ENCODE measurements at places on chromosomes 5 and 9. TPM values are rescaled to one million over a fixed set of nuclear protein-coding genes. Genes with fewer than 3 reads are reported as not detected.

OLFM1 gene
- total RNA-seq, result 11.7 TPM

UQCRQ gene
- total RNA-seq, result 285 TPM

- no peak for DNase-seq
Measured at GRCh38 chr5:6748142-6748541, 34.9 kb downstream of the TENT4A start.

DNA sequence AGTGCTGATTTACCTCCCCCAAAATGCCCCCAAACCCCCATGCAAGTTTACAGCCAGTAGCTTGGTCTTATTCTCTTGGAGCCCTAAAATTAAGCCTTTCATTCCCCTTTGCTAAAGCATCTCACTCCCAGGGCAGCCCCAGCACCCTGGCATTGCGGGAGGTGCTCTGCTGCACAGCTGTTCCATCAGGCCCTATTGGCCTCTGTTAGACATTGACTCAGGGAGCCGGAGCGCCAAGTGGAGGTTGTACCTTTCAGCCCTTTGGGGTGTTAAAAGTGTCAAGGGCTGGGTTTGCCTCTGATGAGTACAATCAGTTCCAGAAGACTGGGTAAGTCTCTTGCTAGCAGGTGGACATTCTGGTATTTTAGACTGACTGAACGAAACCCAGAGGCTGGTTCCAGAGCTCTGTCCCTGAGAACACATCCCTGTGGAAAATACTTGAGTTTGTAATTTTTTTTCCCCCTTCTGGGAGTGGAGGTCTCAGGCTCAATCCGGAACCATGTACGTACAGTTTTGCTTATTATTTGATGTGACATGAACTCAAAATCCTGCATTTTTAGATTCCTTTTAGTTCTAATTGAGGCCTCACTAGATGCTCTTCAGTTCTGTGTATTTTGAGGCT, 102.4 kb downstream of the UBE2R2 start:
- peak; percentile 42 for DNase-seq

PTGDS gene
- 15.1 TPM for total RNA-seq

- DNase-seq, result peak; percentile 40
Measured at GRCh38 chr9:114299286-114300152, 23.4 kb upstream of the ORM1 start.

- peak; percentile 21 for DNase-seq
Measured at GRCh38 chr9:135038331-135038730, 49.1 kb upstream of the OLFM1 start.

- peak; percentile 71 for DNase-seq
Measured at GRCh38 chr5:80109646-80110478, 74.7 kb downstream of the THBS4 start.

DNA sequence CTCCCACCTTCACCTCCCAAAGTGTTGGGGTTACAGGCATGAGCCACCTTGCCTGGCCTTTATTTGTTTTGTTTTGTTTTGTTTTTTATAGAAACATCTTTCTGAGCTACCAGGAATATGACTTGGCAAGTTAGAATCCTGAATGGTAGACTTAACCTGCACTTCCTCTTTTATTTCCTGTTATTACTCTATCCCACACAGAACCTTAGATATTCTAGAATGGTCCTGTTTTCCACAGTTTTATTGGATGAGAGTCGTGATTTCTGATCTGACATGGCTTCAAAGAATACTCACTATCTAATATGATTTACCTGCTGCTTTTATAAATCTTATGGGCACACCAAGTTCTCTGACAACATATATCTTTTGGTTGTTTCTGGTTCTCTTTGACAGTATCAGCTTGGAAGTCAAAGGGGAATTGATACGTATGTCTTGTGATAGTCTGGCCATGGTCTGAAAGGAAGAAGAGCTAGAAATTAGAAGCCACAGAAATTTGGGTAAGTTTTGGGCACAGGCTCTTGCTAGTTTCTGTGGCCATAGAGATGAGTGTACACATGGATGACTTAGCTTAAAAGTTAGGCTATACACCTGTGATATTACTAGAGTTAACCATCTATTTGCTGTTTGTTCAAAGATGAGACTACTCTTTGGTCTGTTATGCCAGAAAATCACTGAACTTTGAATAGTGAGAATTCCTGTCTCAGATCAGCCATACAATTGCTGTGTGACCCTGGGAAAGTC, 4.7 kb upstream of the PANK3 start:
- no peak for DNase-seq

GRCh38 chr5:159478950-159479349, 148.7 kb upstream of the IL12B start:
- DNase-seq, result no peak

DNA sequence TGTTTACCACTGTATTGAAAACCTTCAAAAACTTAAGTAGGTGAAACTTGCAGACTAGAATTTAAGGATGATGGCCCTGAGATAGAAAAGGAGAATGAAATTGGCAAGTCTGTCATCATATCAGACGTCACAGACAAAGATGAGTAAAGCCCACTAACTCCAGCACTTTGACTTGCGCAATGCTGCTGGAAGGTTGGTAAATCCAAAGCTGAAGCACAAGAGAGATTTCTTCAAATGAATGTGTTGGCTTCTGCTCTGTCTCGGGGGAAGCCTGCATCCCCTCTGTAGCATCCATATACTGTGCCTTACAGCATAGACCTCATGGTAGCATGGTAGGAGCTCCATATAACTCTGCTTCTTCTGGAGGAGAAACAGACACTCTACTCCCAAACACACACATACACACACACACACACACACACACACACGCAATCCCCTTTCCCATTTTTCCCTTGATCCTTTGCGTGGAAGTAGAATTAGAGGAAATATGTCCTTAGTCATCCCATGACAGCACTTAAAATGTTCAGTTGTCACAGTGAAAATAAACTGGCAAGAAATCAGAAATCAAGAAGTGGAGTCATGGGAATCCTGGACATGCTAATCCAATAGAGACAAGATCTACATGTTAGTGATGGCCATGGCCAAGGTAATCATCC, 241.5 kb downstream of the NR3C1 start:
- no peak for DNase-seq

DNA sequence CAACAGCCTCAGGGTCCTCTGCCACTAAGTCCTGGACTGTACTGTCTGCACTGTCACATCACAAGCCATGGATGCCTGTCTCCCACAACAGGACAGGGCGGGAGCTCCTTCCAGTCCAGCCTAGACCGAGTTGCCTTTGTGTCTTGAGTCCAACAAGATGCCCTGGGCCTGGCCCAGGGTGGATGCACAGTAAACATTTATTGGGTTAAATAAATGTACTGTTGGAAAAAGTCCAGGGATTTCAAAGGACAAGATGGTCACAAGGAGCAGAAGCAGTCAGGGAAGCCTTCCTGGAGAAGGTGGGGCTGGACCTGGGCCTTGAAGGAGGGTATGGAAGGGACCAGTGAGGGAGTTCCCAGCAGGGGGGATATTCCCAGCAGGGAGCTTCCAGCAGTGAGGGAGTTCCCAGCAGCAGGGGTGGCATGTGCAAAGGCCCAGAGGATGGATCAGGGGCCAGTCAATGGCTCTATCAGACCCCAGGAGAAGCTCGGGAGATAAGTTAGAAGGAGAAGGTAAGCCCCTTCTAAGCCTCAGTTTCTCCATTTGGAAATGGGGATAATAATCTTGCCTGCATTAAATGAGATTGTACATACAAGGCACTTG, 72.7 kb upstream of the NEURL1B start:
- DNase-seq, result no peak

GRCh38 chr9:81394881-81395675, 294.3 kb downstream of the TLE1 start:
- DNase-seq, result no peak

ANKRD18B gene
- 6.7 TPM for total RNA-seq

EQTN gene
- not detected for total RNA-seq

- no peak for DNase-seq
Measured at GRCh38 chr9:119884438-119884837, 515.2 kb upstream of the BRINP1 start.

DNA sequence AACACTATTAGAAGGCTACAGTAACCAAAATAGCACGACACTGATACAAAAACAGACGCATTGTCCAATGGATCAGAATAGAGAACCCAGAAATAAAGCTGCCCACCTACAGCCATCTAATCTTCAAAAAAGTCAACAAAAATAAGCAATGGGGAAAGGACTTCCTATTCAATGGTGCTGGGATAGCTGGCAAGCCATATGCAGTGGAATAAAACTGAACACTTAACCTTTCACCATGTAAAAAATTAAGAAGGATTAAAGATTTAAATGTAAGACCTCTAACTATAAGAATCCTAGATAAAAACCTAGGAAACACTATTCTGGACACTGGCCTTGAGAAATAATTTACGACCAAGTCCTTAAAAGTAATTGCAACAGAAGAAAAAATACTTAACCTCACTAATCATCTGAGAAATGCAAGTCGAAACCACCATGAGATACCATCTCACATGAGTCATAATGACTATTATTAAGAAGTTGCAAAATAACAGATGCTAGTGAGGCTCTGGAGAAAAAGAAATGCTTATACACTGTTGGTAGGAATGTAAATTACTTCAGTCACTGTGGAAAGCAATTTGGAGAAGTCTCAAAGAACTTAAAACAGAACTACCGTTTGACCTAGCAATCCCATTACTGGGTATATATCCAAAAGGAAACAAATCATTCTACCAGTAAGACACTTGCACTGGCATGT, 203.3 kb upstream of the CDH9 start:
- DNase-seq, result no peak

- no peak for DNase-seq
Measured at GRCh38 chr5:89343666-89344065, 460.7 kb upstream of the MEF2C start.

- DNase-seq, result no peak
Measured at GRCh38 chr9:16143947-16144890, 591.4 kb downstream of the CCDC171 start.

GRCh38 chr5:17398431-17398830, 99.6 kb upstream of the TAF11L2 start:
- DNase-seq, result no peak

- no peak for DNase-seq
Measured at GRCh38 chr9:36598273-36598672, 25.6 kb downstream of the MELK start.

DNA sequence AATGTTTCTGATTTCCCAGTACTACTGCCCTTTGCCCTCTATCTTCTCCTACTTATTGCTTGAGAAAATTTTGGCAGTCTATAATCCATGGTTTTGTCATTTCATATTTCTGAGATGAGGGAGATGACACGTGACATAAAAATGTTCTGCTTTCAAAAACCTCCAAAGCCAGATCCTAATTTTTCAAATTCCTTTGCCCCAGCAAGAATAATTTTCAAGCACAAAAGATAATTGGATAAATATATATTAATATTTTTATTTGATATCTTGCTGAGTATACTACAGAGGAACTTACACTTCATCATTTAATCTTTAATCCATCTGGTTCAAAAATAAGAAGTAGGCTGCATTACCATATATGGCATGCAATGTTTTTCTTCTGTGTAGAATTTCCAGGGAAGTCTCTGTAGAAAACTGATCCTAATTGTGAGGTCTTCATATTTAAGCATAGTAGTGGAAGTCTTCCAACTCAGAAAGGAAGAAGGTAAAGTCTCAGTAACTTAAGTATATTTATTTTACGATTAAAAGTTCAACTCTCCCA, 1738.8 kb downstream of the EFNA5 start:
- no peak for DNase-seq

FAM221B gene
- not detected for total RNA-seq

KCNV2 gene
- total RNA-seq, result 1.2 TPM

OTULIN gene
- total RNA-seq, result 35.3 TPM

GABRP gene
- 1.1 TPM for total RNA-seq

GRCh38 chr5:2087980-2088379, 205.3 kb upstream of the IRX4 start:
- DNase-seq, result no peak

DNA sequence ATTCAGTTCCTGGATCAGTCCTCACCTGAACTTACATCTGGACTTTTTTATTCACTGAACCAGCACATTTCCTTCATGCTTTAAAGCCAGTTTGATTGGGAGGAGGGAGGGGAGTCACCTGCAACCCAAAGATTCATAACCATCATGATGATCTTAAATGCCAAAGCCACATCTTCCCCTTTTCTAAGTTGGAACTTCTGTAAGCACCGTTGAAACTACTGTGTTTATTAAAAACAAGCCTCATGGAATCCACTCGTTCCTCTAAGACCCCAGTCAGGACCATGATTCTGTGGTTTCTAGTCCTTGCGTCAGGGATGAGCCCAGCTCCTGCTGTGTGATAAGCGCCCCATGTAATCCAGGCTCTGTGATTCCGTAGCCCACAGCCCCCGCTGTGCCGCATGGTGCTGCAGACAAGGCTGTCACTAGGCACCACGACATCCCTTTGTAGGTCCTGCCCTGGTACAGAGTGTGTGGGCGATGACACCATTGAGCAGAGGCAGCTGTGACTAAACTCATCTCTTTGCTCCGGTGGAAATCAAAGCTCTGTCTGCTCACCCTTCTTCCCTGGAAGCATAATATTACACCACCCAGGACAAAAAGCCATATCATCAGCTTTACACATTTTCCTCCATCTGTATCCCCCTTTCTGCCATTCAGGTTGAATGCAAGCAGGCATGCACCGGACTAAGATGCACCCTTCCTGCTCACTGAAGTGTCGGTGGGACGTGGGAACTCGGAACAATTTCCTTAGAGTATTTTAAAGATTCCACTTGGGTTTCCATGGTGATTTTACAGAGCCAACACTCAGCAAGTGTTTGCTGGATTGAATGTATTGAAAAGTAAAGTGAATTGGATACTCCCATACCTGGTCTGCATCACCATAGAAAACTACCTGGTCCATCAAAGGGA, 132.0 kb upstream of the FSTL4 start:
- DNase-seq, result peak; percentile 14

DNA sequence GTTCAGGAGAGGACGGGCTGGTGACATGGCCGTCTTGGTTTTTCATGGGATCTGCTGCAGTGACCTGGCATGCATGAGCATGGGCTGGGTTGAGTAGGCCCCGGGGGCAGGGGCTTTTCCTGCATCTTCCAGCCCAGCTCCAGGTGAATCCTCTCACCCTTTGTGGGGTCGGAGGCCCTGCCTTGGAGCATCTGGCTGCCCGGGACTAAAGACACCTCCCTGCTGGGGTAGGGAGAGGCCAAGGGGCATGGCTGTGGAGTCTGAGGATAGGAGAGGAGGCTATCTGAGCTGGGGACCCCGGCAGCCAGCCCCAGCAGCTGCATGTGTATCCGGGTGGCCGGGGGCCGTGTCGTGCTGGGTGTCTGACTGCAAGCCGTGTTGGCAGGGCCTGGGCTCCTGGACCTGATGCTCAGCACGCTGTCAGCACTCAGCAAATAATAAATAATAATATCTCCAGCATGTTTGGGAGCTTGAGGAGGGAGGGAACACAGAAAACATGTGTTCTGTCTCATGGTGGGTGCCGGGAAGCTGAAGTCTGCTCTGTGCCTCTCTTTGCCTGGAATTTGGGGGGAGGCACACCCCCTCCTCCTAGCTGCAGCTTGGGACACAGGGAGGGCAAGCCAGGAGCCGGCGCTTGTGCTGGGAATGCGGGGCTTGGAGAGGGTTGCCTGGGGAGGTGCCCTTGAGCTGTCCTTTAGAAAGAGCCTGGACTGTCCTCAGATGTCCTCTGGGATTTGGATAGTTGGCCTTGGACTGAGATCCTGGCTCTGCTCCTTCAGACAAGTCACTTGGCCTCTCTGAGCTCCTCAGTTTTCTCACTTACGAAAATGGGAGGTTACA, 28.4 kb upstream of the PITX1 start:
- DNase-seq, result no peak

ADRB2 gene
- 0.36 TPM for total RNA-seq

KIF4B gene
- 0.14 TPM for total RNA-seq
